ENCODE measurements at places on chromosomes 6 and 20.
A peak's percentile ranks its signal among the peaks of the same experiment; 100 is the strongest.

GRCh38 chr20:34938466-34939163, 17.0 kb downstream of the GSS start:
- H3K27me3 ChIP-seq = no peaks in the 10 kb centered on the region
- DNase-seq = peak; percentile 74
- H3K4me1 ChIP-seq = peaks cover 40% of the 10 kb centered on the region

GRCh38 chr6:125793863-125794262, 3.1 kb downstream of the NCOA7 start:
- H3K4me1 ChIP-seq = peaks cover 54% of the 10 kb centered on the region
- peak overlapping the region; percentile 38 for H3K27ac ChIP-seq
- no peak for DNase-seq
- no peaks in the 10 kb centered on the region for H3K27me3 ChIP-seq

GRCh38 chr6:122778302-122778701, 1.2 kb upstream of the FABP7 start:
- peaks cover 27% of the 10 kb centered on the region for H3K27me3 ChIP-seq
- no peaks in the 10 kb centered on the region for H3K36me3 ChIP-seq
- no peak overlapping the region for H3K27ac ChIP-seq
- DNase-seq = no peak
- H3K4me1 ChIP-seq = no peaks in the 10 kb centered on the region

- H3K27ac ChIP-seq = peak overlapping the region; percentile 70
- peaks cover 73% of the 10 kb centered on the region for H3K4me1 ChIP-seq
- peak overlapping the region; percentile 10 for H3K4me3 ChIP-seq
- H3K27me3 ChIP-seq = no peaks in the 10 kb centered on the region
- no peak for DNase-seq
These were observed 69.4 kb downstream of the FYN start for GRCh38 chr6:111803804-111804203.

DNA sequence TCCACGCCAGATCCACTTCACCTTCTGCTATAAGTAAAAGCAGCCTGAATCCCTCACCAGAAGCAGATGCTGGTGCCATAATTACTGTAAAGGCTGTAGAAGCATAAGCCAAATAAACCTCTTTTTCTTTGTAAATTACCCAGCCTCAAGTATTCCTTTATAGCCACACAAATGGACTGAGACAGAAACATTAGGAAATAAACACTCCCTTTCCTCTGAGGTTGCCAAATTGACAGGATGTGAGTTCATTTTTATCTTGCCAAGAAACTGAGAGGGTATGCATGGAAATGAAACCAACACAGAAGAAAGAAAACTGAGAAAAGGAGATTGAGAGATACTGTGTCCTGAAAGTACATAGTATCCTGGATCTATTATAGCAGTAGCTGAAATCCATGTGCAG, 481.2 kb downstream of the HAO1 start:
- H3K4me1 ChIP-seq = no peaks in the 10 kb centered on the region
- H3K27me3 ChIP-seq = no peaks in the 10 kb centered on the region
- no peaks in the 10 kb centered on the region for H3K36me3 ChIP-seq
- DNase-seq = no peak
- H3K27ac ChIP-seq = no peak overlapping the region

GRCh38 chr6:13454286-13455221, 32.8 kb downstream of the GFOD1 start:
- peaks cover 9% of the 10 kb centered on the region for H3K36me3 ChIP-seq
- no peaks in the 10 kb centered on the region for H3K27me3 ChIP-seq

- peaks cover 11% of the 10 kb centered on the region for H3K27me3 ChIP-seq
- no peak overlapping the region for H3K27ac ChIP-seq
- no peak for DNase-seq
- H3K4me1 ChIP-seq = no peaks in the 10 kb centered on the region
- H3K4me3 ChIP-seq = no peak overlapping the region
- H3K36me3 ChIP-seq = no peaks in the 10 kb centered on the region
These were observed 68.9 kb downstream of the ZNF217 start for GRCh38 chr20:53524589-53525312.

GRCh38 chr6:148524976-148525375, 182.3 kb downstream of the SASH1 start:
- H3K36me3 ChIP-seq = peaks cover 47% of the 10 kb centered on the region
- H3K27ac ChIP-seq = peak overlapping the region; percentile 47
- peaks cover 61% of the 10 kb centered on the region for H3K4me1 ChIP-seq
- peak overlapping the region; percentile 4 for H3K4me3 ChIP-seq
- DNase-seq = no peak

GRCh38 chr6:34236131-34236442, 586 bp upstream of the HMGA1 start:
- H3K36me3 ChIP-seq = peaks cover 3% of the 10 kb centered on the region
- no peak for DNase-seq
- no peaks in the 10 kb centered on the region for H3K27me3 ChIP-seq
- peaks cover 27% of the 10 kb centered on the region for H3K4me1 ChIP-seq

DNA sequence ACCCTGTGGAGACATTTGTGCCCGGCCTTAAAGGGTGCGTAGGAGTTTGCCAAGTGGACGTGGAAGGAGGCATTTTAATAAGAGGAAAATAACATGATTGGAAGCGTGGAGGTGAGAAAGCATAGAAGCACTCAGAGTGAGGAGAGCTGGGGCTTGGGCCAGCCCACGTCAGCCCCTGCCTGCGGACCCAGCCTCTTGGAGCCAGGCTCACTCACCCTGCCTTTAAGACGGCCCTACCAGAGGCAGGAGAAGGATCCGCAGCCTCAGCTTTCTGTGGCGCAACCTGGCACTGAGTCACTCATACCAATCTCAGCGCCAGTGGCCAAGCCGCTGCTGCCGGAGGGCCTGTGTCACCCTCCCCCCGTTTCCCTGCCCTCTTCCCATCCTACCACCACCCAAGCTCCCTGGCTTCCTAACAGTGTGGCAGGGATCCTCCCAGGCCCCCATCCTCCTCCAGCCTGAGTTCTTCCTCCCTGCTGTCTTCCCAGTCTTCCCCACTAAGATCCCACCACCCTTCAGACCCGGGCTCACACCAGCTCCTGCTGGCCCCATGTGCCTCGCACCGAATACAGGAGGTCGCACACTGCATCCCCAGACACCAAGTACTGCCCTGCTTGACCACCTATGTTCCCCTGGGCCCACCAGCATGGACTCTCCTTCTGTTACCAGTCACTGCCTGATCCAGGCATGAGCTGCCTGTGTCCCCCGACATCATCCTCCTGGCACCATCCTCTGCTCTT, 285.2 kb downstream of the UST start:
- no peak overlapping the region for H3K27ac ChIP-seq
- H3K36me3 ChIP-seq = no peaks in the 10 kb centered on the region
- DNase-seq = no peak
- H3K4me3 ChIP-seq = no peak overlapping the region

- H3K36me3 ChIP-seq = peaks cover 44% of the 10 kb centered on the region
These were observed 14.2 kb downstream of the DNPH1 start for GRCh38 chr6:43215066-43215465.

DNA sequence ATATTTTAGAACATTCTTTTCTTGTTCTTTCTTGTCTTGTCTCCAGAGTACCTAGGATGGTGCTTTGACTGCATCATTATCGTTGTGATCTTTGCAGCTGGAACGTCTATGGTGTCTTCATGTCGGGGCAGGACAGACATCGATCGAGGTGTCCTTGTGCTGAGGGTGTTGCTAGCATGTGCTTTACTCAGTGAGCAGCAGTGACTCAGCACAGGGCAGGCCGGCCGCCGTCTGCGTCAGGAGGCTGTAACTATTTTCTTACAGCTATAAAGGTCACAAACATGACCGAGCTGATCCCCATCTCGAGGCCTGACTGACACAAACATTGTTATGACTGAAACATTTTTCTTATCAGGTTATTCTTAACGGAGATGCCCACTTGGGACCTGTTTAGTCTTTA, 14.9 kb upstream of the CTCFL start:
- no peak overlapping the region for H3K4me3 ChIP-seq
- H3K27ac ChIP-seq = no peak overlapping the region
- no peak for DNase-seq

GRCh38 chr20:23120936-23121750, 35.0 kb upstream of the CD93 start:
- no peaks in the 10 kb centered on the region for H3K36me3 ChIP-seq
- no peak for DNase-seq
- no peak overlapping the region for H3K4me3 ChIP-seq
- peak overlapping the region; percentile 86 for H3K27ac ChIP-seq
- peaks cover 52% of the 10 kb centered on the region for H3K4me1 ChIP-seq

DNA sequence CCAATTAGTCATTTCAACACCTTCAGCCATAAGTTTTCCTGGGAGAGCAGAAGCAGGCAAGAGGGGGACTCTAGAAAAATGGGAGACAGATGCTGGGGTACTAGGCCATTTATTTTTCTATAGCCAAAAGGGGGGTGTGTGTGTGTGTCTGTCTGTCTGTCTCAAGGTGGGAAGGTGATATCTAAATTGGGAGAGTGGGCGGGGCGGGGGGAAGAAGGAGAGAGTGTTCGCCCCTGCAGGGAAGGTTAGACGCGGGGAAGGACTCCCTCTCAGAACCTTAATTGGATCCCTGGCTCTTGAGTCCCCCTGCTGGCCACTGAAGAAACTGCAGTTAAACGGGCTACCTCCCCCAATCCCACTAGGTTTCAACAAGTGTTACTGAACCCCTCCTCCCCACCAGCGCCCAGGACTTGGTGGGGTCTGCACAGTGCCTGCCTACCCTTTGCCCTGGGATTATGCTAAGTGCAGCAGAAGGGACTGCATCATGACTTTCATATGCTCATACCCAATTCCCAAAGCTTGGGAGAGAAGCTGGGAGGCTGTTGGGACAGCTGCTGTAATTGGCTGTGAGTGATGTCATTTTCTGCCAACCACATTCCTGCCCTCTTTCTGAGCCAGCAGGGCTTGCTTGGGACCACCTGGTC, 45.8 kb downstream of the FOXP4 start:
- no peaks in the 10 kb centered on the region for H3K27me3 ChIP-seq
- peak; percentile 64 for DNase-seq
- no peaks in the 10 kb centered on the region for H3K4me1 ChIP-seq
- H3K27ac ChIP-seq = no peak overlapping the region
- no peak overlapping the region for H3K4me3 ChIP-seq

DNA sequence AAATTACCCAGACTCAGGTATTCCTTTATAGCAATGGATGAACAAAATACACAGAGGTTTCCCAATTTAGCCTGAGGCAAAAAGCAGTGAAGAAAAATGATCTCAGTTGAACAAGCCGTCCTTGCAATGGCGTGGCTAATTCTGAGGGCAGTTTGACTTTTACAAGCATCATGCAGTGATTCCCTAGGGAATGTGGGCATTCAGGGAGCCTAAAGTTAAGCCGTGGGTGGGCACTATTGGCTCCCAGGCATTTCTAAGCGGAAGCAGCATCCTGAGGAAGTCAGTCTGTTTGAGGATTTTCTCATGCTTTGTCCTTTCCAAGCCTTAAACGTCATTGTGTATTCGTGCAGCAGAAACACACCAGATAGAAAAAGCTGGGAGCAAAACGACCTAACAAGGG, 133.9 kb downstream of the MYLK4 start:
- no peaks in the 10 kb centered on the region for H3K27me3 ChIP-seq
- no peaks in the 10 kb centered on the region for H3K4me1 ChIP-seq
- no peak overlapping the region for H3K4me3 ChIP-seq
- no peaks in the 10 kb centered on the region for H3K36me3 ChIP-seq
- no peak for DNase-seq
- H3K27ac ChIP-seq = no peak overlapping the region

DNA sequence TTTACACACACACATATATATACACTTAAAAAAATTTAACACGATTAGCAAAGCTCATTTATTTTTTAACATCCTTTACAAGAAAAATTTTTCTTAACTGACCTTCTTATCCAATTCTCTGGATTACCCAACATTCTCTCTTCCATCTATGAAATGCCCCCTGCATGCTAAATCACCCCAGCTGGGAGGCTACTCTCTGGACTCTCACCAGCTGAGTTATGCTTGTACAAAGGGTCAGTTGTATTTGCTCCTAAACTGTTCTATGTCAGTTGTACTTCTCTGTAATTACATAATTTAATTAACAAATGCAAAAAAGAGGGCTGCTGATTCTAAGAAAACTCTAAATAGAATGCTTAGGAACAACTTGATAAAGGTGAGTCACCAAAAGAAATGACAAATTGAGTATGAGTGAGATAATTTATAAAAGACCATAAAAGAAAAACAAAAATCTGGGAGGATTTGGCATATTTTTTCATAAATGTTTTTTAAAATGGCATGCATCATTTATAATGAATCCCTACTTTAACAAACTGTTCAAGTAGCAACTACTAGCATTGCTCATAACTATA, 120.5 kb downstream of the KIF13A start:
- H3K27ac ChIP-seq = peak overlapping the region; percentile 65
- no peaks in the 10 kb centered on the region for H3K36me3 ChIP-seq
- no peaks in the 10 kb centered on the region for H3K27me3 ChIP-seq
- no peak overlapping the region for H3K4me3 ChIP-seq

GRCh38 chr6:149268768-149269167, 48.7 kb upstream of the TAB2 start:
- no peak for DNase-seq
- H3K27ac ChIP-seq = no peak overlapping the region
- H3K27me3 ChIP-seq = peaks cover 21% of the 10 kb centered on the region
- H3K36me3 ChIP-seq = no peaks in the 10 kb centered on the region

- H3K27ac ChIP-seq = no peak overlapping the region
- no peaks in the 10 kb centered on the region for H3K36me3 ChIP-seq
- no peak for DNase-seq
- no peak overlapping the region for H3K4me3 ChIP-seq
- no peaks in the 10 kb centered on the region for H3K27me3 ChIP-seq
These were observed 64.8 kb downstream of the VIP start for GRCh38 chr6:152815230-152815872.

- DNase-seq = no peak
- H3K4me1 ChIP-seq = peaks cover 90% of the 10 kb centered on the region
- no peaks in the 10 kb centered on the region for H3K36me3 ChIP-seq
- H3K27ac ChIP-seq = peak overlapping the region; percentile 76
These were observed 72.5 kb downstream of the ANKS1A start for GRCh38 chr6:34961574-34961973.

GRCh38 chr20:50678169-50678898, 13.0 kb downstream of the RIPOR3 start:
- no peaks in the 10 kb centered on the region for H3K36me3 ChIP-seq
- no peak for DNase-seq
- no peak overlapping the region for H3K4me3 ChIP-seq
- peaks cover 26% of the 10 kb centered on the region for H3K4me1 ChIP-seq

- peaks cover 85% of the 10 kb centered on the region for H3K36me3 ChIP-seq
- H3K4me3 ChIP-seq = no peak overlapping the region
These were observed 193.1 kb upstream of the SHLD1 start for GRCh38 chr20:5557123-5557522.

DNA sequence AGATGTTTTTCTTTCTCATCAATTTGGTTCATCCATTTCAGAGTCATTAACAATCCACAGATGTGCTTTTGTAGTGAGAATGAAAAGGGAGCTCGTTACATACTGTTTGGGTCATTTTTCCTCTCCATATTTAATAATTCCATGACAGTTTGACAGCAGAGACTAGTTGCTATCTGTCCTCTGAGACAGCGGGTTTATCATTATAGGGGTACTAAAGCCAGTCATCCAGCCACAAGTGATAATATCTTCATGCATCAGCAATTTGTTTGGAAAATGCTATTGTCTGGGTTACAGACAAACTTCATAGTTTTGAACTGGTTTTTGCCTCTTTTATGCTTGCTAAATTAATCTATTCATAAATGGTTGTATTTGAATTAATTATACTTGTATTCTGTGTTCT, 350.6 kb upstream of the FLRT3 start:
- no peaks in the 10 kb centered on the region for H3K4me1 ChIP-seq
- H3K27ac ChIP-seq = no peak overlapping the region

Measured in left ventricle myocardium inferior (tissue), 1 donor.